ENCODE measurements at places on chromosomes 1 and 21.
A peak's percentile ranks its signal among the peaks of the same experiment; 100 is the strongest.

GRCh38 chr1:247431643-247432042, 15.7 kb downstream of the NLRP3 start:
- DNase-seq: no peak

DNA sequence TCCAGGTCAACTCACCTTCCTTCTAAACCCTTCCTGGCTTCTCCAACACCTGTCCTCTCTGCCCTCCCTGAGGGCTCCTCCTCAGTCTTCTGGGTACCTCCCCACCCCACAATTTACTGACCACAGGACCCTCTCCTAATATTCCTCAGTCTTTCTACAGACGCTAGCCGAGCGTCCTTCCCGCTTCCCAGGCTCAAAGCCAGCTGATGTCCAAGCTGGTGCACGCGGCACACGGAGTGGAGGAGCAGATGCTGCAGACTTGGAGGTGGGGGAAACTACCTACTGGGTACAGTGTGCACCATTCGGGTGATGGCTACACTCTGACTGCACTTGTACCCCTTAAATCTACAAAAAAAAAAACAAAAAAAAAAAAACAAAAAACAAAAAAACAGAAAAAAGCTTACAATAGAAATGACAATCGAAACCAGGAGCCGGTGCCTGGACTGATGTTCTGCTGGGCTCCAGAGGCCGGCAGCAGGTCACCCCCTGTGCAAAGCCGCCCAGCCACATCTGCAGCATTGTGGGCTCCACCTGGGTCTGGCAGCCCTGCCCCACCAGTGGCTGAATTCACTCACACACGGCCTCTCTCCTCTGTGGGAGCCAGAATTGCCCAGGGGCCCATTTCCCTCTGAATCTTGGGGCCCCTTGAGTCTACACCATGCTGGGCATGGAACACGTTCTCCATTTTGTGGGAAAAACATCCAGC, 7.0 kb downstream of the TRIM11 start:
- DNase-seq: no peak

GRCh38 chr1:64514197-64514765, 44.4 kb downstream of the CACHD1 start:
- DNase-seq: no peak

DNA sequence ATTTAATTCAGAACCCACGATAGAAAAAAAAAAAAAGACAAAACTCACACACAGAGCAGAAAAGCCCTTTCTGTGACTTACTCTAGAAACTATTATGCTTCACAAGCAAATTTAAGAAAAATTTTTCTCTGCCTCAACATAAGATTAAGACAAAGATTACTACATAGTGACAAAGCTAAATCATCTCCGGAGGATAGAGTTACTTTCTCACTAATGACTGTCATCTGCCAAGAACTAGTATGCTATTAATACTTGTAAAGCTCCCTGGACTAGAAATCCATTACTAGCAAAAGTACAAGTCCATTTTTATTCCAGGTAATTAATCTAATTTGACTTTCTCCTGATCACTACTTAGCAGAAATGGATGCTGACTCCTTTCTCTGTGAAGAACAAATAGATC, 25.9 kb downstream of the GREM2 start:
- DNase-seq: no peak

DNA sequence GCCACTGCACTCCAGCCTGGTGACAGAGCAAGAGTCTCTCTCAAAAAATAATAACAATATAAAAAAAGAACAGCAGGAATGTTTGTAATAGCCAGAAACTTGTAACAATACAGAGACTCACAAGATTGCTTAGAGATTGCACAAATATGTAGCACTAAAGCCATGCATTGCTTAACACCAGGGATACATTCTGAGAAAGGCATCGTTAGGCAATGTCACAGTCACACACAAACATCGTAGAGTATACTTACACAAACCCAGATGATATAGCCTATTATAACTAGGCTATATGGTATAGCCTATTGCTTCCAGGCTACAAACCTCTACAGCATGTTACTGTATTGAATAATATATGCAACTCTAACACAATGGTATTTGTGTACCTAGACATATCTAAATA, 45.3 kb downstream of the GPATCH2 start:
- no peak for DNase-seq

DNA sequence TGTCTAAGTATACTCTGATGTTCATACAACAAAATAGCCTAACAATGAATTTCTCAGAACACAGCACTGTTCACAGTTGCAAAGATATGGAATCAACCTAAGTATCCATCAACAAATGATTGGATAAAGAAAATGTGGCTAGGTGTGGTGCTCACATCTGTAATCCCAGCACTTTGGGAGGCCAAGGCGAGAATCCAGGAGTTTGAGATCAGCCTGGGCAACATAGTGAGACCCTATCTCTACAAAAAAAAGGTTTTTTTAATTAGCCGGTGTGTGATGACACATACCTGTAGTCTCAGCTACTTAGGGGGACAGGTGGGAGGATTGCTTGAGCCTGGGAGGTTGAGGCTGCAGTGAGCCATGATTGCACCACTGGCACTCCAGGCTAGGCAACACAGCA, 10.7 kb downstream of the IFNAR2 start:
- no peak for DNase-seq

DNA sequence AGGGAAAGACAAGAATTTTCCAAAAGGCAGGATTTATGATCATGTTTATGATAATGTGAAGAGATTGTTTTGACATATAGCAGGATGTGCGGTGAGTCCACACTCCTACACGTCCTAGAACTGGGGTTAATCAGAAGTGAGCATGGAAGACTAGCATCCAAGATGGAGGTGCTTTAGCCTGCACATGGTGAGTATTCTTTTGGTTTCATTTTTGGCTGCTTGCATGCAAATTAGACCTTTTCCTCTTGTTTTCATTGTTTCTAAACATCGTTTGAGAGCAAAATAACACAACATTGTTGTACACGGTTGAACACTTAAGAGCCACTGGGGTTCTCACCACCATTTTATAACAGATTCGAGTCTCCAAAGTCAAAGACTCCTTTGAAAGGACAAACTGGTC, 14.9 kb upstream of the GUK1 start:
- DNase-seq: no peak

DNA sequence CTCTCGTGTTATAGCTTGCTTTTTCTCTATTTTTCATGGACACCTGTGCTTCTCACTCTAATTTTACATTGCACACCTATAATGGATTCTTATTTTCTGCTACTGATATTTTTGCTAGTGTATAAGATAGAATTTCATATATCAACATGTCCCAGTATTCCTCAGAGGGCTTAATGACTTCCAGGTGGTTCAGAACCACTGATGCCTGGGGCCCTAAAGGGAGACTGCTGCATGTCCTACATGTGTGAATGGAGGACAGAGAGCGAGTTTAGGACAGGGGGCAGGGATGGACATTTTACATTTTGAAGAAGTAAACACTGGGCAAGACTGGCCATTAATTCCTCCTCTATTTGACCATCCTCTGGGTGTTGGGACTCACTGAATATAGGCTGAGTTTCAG, 100.6 kb downstream of the DISC1 start:
- DNase-seq: no peak

- peak; percentile 78 for DNase-seq
Observed at GRCh38 chr1:52927212-52928014, at the start of gene SCP2. Gene SCP2, plus strand, starts transcription at chr1:52927276. Its CDS starts 121 bp downstream, at chr1:52927397.
